K562 (cell line): ENCODE measurements at places on chromosomes 7 and 10.

DNA sequence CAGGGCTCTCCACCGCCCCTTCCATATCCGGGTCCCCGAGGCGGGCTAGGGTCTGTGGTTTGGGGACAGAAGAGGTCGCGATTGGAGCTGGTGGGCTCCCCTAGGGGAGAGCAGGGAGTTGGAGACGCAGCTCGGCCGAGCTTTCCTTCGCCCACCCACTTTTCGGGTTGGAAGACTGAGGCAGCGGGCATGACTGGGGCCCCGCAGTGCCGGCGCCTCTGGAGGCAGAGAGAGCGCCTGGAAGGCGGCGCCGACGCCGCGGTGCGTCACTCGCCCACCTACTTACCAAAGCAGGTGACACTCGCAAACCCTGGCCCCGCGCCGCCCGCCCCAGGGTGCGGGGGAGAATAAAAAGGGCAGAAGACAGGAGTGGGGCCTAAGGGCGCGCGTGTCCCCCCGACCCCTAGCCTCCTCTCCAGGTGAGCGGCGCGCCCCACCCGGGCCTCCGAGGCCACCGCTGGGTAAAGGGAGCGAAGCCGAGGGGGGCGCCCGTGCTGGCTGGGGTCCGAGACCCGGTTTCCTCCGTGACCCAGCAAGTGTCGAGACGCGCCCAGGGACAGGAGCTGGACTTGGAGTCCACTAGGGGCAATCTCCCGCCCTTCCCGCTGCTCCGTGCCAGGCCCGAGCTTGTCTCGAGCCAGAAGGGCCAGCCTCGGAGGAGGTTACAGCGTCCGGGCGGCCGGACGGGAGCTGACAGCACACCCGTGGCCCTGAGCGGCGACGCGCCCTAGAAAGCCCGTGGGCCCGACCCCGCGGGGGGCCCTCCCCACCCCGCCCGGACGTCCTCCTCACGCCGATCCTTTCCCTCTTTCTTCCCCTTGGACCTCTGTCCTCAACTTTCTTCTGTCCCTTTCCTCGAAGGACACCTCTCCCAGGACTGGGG lies 34.4 kb upstream of the GRID1 start:
- DNase-seq, result no peak

DNA sequence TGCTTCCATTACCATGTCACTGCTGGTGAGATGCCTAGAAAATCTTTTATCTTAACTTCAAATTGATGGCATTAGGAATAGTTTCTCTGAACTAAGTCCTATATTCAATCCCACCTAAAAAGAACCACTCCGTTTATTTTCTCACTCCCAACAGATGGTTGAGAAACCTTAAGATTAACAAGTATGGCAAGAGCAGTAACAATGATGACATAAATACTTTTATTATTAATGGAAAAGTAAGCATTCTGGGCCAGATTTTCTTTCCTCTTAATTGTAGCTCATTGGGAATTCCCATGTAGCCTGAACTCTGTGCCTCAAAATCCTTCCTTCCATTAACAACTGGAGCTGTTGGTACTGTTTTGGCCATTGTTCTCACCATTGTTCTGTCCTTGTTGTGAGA lies 21.1 kb upstream of the FAM13C start:
- DNase-seq, result no peak

DNA sequence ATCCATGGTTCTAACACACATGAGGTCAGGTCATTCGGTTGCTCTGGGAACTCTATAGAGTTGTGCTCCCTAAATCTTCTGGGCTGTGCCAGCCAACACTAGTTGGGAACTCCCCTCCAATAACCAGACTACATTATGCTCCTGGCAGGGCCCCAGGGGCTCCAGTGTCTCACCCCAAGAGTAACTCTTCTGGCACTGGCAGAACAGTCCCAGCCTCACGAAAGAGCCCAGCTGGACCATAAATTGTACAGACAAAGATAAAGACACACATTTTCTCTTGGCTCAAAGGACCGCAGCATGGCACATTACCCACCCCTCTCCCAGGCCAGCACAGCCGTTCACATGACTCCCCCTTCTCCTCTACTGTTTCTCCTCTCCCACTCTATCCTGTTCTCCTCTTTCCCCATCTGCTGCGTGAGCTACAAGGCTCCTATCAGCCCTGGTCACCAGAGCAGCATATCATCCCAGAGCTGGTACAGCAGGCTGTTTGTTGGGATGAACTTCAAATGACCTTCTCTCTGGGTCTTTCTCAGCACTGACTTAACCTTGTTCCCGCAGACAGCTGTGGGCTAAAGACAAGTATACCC lies 230.6 kb downstream of the PLXNA4 start:
- no peak for DNase-seq

- no peak for DNase-seq
These were observed 94.9 kb upstream of the EEPD1 start for GRCh38 chr7:36058020-36058592.

- DNase-seq, result no peak
These were observed 98.0 kb upstream of the GATA3 start for GRCh38 chr10:7956508-7956907.

DNA sequence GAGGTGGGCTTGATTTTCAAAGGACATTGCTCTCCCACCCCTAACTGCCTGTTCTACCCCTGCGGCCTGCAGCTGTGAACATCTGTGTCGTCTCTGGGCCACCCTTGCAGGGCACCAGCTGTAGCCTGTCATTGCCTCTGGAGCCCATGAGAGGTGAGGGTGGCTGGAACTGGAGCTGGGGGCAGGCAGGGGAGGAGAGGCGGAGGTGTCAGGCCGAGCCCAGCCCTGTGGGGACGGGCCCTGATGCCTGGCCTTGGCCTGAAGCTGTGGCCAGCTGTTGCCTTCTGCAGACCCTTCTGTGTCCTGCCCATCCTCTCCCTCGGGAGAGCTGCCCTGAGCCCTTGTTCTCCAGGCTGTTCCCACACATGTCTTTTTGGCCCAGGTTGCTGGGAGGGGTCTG lies 44.5 kb downstream of the PALD1 start:
- DNase-seq, result no peak

DNA sequence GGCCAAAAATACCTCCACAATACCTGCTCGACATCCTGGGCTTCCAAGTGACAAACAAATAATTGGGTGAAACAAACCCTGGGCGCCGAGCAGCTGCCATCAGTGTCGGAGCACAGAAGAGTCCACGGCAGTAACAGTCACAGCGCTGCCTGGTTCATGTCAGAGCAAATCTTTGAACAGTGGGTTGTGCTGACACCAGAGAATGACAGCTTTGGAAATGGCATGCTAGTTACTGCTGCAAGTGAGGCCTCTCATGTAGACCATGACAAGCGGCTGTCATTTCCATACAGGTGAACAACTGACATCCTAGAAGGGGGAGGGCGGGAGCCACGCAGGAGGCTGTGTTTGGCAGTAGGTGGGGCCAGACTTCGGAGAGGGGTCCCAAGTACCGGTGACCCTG lies 420.5 kb upstream of the GALNT17 start:
- no peak for DNase-seq

- no peak for DNase-seq
These were observed 285.0 kb upstream of the ZMIZ1 start for GRCh38 chr10:78783753-78784152.
